Renal cortex interstitium (tissue), 15 donors: ENCODE measurements at places on chromosomes 2 and 18. TPM values are rescaled to one million over a fixed set of nuclear protein-coding genes. Genes with fewer than 3 reads are reported as not detected.

The ZAP70 gene
- polyA plus RNA-seq = 2.5 TPM

The SCN2A gene
- polyA plus RNA-seq = 1.2 TPM

The EHD3 gene
- 37.8 TPM for polyA plus RNA-seq

The DLGAP1 gene
- polyA plus RNA-seq = 4.6 TPM

The TUBB6 gene
- 77.6 TPM for polyA plus RNA-seq

The TUBA4A gene
- 111 TPM for polyA plus RNA-seq

The TGFA gene
- 21.2 TPM for polyA plus RNA-seq

The KIF5C gene
- 4.1 TPM for polyA plus RNA-seq

The SNTG2 gene
- 2.9 TPM for polyA plus RNA-seq
